ENCODE measurements at places on chromosomes 5 and 9. TPM values are rescaled to one million over a fixed set of nuclear protein-coding genes. Genes with fewer than 3 reads are reported as not detected.

Gene SLC25A48
- total RNA-seq, result 0.42 TPM

Gene HAVCR1
- total RNA-seq, result 1.0 TPM

- H3K27ac ChIP-seq, result no peak overlapping the region
- H3K4me3 ChIP-seq, result no peak overlapping the region
- DNase-seq, result peak; percentile 82
These were observed 142.6 kb upstream of the LMX1B start for GRCh38 chr9:126471084-126471624.

DNA sequence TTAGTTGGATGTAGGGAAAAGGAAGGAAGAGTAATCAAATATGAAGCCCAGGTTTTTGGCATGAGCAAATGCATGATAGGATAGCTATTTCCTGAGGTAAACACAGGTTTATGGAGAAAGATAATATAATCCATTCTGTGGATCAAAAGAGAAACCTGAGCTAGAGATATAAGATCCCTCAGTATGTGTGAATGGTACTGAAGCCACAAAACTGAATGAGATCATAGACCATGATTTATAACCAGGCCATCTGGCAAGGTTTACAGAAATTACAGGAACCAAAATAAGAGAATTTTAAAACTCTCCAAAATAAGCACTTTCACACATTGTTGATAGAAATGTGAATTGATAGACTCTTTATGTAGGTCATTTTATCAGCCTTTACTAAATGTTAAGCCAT is 28.7 kb upstream of the ECM2 start:
- no peaks in the 10 kb centered on the region for H3K36me3 ChIP-seq
- DNase-seq, result no peak
- H3K4me3 ChIP-seq, result no peak overlapping the region
- H3K27me3 ChIP-seq, result no peaks in the 10 kb centered on the region
- no peak overlapping the region for H3K27ac ChIP-seq
- H3K4me1 ChIP-seq, result no peaks in the 10 kb centered on the region

DNA sequence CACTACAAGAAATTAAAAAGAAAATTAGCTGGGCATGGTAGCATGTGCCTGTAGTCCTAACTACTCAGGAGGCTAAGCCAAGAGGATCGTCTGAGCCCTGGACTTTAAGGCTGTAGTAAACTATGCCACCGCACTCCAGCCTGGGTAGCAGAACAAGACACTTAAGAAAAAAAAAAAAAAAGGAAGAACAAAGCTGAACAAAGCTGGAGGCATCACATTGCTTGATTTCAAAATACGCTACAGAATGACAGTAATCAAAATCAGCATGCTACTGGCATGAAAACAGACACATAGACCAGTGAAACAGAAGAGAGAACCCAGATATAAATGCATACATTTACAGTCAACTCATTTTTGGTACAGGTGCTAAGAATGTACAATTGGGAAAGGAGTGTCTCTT is 14.5 kb upstream of the OTULIN start:
- H3K4me3 ChIP-seq, result no peak overlapping the region
- no peaks in the 10 kb centered on the region for H3K36me3 ChIP-seq
- H3K27me3 ChIP-seq, result no peaks in the 10 kb centered on the region
- no peak for DNase-seq
- no peak overlapping the region for H3K27ac ChIP-seq

- no peaks in the 10 kb centered on the region for H3K27me3 ChIP-seq
- H3K36me3 ChIP-seq, result no peaks in the 10 kb centered on the region
- no peaks in the 10 kb centered on the region for H3K4me1 ChIP-seq
- H3K27ac ChIP-seq, result no peak overlapping the region
These were observed 67.6 kb upstream of the RNF130 start for GRCh38 chr5:180138976-180139730.

DNA sequence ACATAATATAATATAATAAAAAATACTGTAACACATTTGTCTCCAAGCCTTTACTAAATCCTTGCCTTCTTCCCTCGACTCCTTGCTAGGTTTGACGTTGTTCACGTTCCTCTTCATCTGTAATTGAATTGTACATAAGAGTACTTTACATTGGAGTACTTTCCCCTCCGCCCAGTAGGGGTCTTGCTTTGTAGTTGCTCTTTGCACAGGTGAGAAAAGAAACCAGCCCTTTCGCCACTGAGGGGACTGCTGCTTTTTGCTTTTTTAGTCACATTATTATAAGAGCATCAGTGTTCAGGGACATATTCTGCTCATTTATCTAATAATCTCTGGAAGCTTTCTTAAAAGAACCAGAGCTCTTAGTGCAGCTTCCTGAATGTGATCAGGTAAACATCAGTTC is 115.0 kb downstream of the CETN3 start:
- DNase-seq, result no peak
- H3K27ac ChIP-seq, result no peak overlapping the region
- no peaks in the 10 kb centered on the region for H3K36me3 ChIP-seq
- H3K4me1 ChIP-seq, result peaks cover 2% of the 10 kb centered on the region
- no peaks in the 10 kb centered on the region for H3K27me3 ChIP-seq

DNA sequence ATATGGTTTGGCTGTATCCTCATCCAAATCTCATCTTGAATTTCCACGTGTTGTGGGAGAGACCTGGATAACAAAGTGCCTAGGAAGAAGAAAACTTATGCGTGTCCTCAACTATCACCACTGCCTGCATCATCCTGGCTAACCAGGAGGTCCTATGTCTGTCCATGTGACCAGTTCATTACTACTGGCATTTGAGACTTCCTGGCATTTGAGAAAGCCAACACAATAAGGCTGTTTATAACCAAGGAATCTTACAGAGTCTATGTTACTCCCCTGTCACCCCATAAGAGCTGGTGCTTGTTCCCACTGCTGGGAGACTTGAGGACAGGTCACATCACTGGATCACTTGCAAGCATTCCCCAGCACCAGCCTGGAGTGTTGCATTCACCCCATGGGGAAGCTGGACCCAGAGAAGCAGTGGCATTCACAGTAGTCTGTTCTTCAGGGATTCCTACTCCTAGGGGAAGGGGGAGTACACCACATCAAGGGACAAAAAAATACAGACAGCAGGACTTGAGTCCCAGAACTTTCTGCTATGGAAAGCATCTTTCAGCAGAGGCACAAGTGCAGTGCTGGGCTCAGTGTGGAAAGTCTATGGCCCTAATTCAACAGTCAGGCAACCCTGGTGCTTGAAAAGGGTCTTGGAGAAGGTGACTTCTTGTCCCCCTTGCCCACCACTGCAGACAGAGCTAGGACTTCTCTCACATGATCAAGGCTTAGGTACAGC is 717.1 kb downstream of the SEMA5A start:
- H3K27ac ChIP-seq, result no peak overlapping the region
- H3K4me1 ChIP-seq, result no peaks in the 10 kb centered on the region
- DNase-seq, result no peak
